Mucosa of gallbladder (tissue), 1 donor: ENCODE measurements at places on chromosomes 6 and 20. TPM values are rescaled to one million over a fixed set of nuclear protein-coding genes. Genes with fewer than 3 reads are reported as not detected.

DNA sequence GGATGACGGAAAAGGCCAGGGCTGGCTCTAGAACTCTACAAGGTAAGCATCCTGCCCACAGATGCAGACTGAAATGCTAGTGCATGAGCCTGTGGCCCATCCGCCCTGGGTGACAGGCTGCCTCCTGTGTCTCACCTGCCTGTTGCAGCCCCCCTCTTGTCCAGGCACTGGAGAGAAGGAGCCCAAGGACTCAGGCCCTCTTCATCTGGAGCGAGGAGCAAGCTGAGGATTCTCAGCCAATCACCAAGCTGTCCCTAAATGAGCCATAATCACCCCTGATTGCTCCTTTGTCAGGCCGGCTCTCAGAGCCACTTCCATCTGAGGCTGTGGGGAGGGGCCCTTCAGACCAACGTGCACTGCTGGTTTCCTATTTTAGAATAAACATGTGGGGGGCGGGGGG lies 10.0 kb upstream of the SLC32A1 start:
- no peak for DNase-seq

DNA sequence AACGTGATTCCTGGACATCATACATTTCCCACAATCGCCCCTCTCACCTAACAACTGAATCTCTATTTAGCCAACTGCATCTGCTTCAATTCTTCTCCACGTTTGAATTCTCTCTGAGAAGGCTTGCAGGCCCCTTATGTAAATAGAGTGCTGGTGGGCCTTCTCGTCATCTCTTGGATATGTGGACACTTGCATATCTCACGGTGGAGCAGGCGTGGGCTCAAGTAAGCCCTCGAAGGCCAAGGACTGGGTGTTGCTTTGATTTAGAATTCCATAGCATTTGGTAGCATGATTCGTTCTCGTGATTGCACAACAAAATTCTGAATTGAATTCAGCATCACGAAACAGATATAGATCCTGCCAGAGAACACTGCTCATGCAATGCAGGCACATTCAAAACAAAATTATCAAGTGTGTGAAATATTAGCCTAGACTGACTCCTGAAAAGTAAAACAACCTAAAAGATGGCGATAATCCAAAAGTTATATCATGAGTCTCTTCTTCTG lies 613.6 kb downstream of the TFAP2A start:
- DNase-seq: no peak

DNA sequence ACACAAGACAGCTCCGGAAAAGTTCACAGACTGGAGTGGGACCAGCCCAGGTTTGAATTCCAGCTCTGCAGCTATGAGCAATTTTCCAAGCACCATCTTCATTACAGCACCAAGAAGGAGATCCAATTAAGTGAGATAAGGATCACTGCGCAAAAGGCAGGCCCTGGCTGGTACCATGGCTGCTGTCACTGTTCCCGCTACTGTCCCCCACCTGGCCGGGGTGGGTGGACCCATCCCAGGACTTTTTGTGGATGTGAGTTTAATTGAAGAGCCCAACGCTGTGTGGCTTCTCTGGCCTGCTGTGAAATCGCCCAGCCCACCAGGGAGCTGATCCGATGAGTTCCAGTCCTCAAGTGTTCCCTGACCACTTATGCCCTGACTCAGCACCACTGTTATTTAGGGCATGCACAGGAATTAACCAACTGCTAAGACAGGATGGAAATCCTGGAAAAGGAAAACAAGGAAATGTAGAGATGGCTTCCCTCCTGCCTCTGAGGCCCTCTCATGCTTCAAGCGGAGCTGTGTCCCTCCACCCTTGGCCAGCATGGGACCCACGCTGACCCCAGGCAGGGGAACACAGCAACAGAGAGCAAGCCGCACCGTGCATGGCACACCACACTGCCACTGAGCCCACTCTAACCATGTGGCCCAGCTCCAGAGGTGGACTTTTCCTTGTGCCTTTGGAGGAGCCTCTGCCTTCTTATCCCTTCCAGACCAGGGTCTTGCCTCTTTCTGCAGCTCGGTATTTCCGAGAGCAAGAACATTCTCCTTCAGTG lies 150.0 kb upstream of the CST7 start:
- no peak for DNase-seq

PRSS16 gene
- 35.1 TPM for total RNA-seq

DNA sequence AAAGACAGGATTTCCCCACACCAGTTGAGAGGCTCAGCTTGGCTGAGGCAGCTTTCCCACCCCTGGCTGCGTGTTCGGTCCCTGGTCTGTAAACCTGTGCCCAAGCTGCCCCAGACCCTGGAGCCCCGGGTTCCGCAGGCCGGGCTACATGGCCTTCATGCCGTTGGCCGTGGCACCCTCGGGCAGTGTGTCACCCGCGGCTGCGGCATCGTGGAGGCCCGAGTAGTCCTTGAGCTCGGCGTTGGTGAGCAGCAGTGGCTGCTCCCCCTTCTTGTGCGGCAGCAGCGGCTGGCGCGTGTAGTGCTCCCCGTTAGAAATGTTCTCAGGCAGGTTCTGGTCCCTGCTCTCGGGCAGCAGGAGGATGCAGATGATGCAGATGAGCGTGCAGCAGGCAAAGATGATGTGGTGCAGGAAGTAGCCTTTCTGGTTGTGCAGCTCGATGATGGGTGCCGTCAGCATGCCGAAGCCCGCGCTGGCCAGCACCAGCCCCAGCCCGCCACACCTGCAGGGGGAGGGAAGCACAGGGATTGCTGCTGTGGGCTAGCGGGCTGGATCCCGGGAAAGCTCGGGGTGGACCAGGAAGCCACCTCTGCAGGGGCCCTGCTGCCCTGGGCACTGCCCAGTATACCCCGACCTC lies 14.3 kb downstream of the PSMG4 start:
- DNase-seq: no peak
